ENCODE measurements at places on chromosomes 5 and 9. TPM values are rescaled to one million over a fixed set of nuclear protein-coding genes. Genes with fewer than 3 reads are reported as not detected.

DNA sequence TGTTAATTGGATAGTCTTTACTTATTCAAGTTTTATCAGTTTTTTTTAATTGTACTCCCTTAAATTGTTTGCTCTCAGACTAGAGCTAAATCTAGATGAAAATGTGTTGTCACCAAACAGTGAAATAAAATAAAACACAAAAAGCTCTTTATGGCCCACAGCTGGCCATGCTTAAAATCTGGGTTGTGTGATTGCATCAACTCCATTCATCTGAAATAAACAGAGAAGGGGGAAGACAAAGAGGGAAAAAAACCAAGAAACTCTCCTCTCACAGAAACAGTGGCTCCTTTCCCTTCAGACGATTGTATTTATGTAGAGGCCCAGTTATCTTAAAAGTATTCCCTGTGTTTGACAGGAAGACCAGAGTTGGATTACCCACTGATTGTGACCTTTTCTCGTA, 422.4 kb downstream of the IRX1 start:
- DNase-seq: no peak

- no peak for DNase-seq
Observed at GRCh38 chr5:151773951-151774350, 2.2 kb downstream of the G3BP1 start.

DNA sequence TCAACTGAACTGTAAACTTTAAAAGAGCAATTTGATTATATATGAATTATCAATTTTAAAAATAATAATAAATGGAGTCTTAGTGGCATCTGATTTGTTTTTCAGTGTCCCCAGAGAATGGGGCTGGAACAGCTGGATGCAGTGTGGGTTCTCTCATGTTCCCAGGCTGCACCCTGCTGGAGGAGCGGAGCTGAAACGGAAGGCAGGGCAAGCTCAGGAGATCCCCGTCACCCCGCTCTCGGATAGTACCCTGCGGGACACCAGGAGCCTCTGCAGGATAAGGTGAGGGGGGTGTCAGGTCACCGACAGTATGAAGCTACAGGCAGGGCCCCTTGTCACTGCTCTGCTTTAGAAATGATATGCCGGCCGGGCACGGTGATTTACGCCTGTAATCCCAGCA, 57.3 kb downstream of the S1PR3 start:
- no peak for DNase-seq

DNA sequence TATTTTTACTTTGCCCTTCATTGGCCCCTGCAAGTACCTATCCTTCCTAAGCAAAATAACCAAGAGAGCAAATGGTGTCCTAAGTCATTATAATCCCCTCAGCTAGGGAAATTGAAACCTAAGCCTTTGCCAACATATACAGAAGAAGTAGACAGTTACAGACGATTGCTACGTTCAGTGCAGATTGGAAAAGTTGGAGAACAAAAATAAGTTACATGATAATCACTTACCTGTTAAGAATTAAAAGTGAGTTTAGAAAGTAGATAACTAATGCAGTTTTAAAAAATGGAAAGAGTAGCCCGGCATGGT, 244.8 kb downstream of the MPDZ start:
- no peak for DNase-seq

DNA sequence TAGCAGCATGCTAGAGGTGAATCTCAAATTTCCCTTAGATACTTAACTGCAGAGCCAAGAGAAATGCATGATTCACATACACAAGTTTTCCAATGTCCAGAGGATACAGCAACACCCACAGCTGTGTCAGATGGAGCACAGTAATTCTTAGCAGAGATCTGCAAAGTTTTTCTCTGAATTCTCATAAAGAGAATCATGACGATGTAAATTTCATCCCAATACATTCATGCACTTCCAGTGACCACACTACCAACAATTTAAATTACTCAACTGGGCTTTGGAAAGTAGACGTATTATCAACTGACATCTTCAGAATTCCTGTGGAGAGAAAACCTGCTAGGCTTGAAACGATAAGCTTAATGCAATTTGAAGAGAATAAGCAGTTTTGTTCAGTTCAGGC, 378.8 kb upstream of the TLE4 start:
- no peak for DNase-seq

GRCh38 chr9:136204838-136205706, at the start of gene LHX3:
Gene LHX3, minus strand, starts transcription at chr9:136205128. Its CDS starts 116 bp downstream, at chr9:136205012.
- DNase-seq: peak; percentile 68

- DNase-seq: no peak
Observed at GRCh38 chr5:25570067-25570583, 925.3 kb upstream of the CDH10 start.

DNA sequence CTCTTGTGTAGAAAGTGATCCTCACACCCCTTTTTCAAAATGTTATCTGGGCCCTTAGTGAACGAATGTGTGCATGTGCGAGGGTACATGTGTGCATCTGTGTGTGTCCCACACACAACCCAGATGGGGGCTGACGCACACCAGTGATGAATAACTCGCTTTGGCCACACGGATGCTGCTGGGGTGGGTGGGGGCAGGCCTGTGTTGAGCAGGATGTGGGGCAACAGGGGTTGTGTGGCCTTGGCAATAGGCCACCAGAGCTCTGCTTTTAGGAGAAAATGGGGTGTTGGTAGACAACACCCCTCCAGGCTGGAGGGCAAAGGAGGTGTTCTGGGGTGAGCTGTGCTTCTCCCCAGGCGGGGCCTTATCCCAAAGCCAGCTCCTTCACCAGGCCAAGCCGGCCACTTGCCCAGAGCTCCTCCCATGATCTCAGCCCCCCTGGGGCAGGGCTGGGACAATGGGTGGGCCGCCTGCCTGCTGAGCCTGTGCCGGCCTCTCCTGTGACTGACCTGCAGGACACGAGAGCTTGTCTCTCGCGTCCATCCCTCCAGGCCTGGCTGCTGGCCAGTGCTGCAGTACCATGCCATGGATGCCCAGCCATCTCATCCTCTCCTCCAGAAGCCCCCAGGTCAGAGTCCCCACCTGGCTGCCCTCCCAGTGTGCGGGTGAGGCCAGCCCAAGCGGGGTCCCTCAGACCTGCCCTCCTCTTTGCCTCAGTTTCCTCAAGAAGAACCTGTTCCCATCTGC, 1.7 kb downstream of the DBN1 start:
- no peak for DNase-seq

DNA sequence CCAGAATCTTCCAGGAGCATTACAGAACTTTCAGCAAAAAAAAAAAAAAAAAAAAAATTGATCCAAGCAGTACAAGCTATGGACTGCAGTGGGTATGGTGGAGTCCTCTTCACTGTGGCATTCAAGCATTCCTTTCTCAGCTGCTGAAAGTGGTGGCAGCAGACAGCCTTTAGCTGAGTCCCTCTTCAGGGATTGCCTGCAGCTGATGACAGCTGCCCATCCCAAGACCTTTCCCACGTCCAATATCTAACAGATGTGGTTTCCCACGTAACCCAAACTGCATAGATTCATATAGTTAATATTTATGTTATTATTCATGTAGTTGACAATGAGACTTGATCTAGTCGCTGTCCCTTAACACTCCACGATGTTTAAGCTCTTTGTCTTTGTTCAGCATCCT, 475.9 kb downstream of the TLE1 start:
- no peak for DNase-seq

DNA sequence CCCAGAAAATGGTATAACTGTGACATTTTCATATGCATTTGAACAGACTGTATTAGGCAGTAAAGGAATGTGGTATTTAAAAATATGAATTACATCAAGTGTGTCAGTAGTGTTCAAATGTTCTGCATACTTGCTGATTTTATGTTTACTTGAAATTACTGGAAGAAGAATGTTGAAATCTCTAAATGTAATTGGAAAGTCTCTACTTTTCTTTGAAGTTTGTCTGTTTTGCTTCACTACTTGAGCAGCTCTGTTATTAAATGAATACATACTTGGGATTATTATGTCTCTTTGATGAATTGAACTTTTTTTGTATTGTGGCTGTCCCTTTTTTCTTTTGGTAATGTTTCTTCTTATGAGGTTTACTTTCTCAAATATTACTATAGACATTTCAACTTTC, 205.6 kb downstream of the TAF11L14 start:
- no peak for DNase-seq

DNA sequence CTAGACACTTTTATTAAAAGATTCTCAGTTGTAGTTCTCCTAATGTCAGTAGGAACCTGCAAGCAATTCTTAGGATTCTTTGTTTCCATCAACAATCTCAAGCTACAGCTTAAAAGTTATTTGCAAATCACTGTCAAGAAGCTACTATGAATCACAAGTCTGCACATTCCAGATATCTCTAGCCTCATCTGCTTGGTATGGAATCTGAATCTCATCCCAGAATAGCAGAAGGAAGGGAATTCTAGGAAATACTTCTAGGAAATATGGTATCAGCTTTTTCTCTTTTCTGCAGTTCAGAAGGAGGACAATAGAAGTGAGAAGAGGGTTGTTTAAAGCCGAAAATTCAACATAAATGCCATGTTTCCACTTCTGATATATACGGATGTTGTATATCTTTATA, 792.2 kb upstream of the CDH9 start:
- no peak for DNase-seq

DNA sequence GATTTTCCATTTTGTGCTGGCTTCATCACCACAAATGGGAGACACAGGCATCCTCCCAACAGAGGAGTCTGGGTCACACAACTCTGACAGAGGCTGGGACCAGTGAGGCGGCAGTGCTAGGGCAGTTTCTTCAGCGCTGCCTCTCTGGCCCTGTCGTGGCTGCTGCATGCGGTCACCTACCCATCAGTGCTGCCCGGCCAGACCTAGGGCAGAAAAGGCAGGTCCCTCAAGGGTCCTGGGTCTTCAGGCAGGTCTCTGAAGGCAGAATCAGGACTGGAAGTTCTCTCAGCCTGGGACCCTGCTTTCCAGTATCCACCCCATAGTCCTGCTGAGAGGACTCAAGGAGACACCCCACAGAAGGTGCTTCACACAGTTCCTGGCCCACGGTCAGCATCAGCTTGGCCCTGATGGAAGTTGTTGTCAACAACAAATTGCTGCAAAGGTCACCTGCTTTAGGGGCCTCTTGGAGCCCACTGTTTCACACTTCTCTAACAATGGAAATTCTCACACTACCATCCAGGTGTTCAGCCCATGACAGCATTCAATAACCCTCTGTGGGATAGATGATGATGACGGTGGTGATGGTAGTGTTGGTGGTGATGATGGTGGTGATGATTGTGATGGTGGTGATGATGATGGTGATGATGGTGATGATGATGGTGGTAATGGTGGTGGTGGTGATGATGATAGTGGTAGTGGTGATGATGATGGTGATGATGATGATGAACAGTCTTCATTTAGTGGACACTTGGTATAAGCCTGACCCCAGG, 146.4 kb upstream of the PPP1R26 start:
- DNase-seq: no peak

DNA sequence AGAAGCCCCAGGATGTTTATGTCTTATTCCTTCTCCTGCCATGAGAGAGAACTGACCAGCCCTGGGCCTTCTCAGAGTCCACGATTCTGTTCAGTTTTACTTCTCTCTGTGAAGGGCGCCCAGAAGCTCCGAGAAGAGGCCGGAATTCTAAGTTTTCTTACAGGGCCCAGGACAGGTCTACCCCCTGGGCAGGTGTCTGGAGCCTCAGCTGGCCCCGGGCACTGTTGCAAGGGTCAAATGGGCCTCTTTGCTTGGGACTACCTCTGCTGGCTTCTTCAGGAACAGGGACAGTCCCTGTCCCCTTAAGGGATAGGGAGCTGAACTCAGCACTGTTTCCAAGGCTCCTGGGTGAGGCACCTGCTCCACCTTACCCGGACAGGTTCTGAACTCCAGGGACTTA, 55.0 kb downstream of the RASGEF1C start:
- DNase-seq: no peak

DNA sequence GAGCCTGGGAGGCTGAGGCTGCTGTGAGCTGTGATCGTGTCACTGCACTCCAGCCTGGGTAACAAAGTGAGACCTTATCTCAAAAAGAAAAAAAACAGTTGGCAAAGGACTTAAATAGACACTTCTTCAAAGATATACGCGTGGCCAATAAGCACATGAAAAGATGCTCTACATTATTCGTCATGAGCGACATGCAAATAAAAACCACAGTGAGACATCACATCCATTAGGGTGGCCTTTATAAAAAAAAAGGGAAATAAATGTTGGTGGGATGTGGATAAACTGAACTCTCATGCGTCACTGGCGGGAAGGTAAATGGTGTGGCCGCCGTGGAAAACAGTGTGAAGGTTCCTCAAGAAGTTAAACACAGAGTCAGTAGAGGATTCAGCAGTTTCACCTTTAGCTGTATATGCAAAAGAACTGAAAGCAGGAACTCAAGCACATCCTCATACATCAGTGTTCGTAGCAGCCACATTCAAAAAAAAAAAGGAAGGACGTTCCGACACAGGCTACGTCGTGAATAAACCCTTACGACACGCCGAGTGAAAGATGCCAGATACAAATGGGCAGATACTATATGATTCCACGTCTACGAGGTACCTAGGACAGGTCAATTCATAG, 24.5 kb upstream of the NRARP start:
- no peak for DNase-seq

DNA sequence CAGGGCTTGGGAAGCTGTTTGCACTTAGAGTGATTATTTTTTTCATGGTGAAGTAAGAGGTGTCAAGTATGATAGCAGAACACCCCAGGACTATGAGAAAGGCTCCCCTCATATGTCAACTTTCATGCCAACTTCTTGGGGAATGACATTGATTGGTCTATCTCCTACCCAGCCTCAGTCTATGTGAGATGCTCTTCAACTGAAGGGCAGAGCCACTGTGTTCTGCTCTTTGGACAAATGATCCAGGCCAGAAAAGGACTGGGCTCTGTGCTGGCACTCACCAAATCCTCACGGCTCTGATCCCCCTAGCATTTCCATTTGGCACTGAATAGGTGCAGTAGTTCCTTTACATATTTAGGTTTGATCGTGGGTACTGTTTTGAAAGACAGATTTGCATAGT, 151.1 kb downstream of the DMRT2 start:
- no peak for DNase-seq

- DNase-seq: no peak
Observed at GRCh38 chr5:131081374-131081773, 83.7 kb downstream of the HINT1 start.

DNA sequence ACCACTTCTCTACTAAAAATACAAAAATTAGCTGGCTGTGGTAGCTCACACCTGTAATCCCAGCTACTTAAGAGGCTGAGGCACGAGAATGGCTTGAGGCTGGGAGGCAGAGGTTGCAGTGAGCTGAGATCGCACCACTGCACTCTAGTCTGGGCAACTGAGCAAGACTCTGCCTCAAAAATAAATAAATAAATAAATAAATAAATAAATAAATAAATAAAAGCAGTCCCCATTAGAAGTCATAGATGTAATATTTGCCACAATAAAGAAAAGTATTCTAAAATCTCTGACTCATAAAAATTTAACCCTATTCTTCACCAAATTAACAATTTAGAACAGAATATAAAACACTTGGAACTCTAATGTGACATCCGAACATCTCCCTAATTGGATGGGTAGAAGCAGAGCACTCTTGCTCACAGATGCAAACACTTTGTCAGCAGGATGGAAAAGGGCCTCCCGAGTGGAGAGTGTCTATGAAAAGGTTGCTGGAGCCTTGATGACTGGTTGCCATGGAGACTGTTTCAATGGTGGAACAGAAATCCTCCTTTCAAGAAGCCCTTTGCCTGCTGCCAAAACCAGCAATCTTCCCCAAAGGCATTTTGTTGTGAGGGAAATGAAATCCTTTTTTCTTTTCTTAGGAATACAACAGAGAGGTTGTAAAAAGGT, 38.9 kb upstream of the TRAF1 start:
- DNase-seq: peak; percentile 31

GRCh38 chr5:172444626-172445365, 9.5 kb downstream of the SH3PXD2B start:
- no peak for DNase-seq

The SEMA6A gene
- 180 TPM for total RNA-seq

The SPINK13 gene
- total RNA-seq: not detected

The BARX1 gene
- total RNA-seq: 0.51 TPM

The SMIM33 gene
- not detected for total RNA-seq

The CAPSL gene
- not detected for total RNA-seq

The CTNNAL1 gene
- 31.2 TPM for total RNA-seq

The ZDHHC11B gene
- not detected for total RNA-seq

The LPAR1 gene
- total RNA-seq: 5.6 TPM
